ENCODE measurements at places on chromosomes 7 and 10. TPM values are rescaled to one million over a fixed set of nuclear protein-coding genes. Genes with fewer than 3 reads are reported as not detected.
A peak's percentile ranks its signal among the peaks of the same experiment; 100 is the strongest.

DNA sequence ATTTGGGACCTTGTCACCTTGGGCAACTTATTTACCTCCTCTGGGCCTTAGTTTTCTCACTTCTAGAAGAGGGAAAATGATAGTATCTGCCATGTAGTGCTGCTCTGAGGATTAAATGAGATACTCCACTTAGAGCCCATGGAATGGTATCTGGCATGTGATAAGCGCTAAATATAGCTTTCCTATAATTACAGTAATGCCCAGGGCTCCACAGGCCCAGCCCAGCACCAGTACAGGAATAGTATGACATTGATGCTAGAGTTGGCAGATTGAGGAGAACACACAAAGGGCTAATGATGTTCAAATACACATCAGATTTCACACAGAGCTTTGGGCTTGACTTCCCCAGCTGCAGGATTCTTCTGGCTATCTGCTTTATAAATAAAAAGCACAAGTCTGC is 34.9 kb downstream of the FAS start:
- no peak for DNase-seq

DNA sequence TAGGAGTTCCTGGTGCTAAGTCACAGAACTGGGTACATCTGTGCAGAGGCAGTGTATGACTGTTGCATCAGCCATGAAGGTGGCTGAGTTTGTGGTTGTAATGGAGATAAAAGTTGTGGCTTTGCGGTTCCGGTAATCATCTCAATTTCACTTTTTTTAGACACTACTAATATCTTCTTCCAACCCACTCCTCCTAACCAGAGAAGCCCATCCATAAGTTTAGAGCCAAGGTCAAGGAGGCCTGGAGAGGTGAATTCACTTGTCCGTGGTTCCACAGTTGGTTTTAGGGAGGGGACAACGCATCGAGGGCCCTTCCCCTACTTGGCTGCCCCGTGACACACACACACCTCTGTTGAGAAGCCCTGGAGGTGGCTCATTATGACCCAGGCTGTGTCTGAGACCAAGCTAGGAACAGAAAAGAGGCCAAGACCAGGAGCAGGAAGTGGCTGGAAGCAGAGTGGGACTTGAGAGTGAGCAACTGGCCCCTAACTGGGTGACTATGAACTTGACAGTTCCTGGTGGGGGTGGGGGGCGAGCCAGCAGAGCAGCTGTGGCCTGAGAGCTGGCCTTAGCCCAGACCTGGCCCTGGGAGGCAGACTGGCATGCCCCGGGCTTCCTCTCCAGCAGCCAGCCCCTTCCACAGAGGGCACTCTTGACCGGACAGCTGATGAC is 66.8 kb upstream of the COL13A1 start:
- no peak for DNase-seq

DNA sequence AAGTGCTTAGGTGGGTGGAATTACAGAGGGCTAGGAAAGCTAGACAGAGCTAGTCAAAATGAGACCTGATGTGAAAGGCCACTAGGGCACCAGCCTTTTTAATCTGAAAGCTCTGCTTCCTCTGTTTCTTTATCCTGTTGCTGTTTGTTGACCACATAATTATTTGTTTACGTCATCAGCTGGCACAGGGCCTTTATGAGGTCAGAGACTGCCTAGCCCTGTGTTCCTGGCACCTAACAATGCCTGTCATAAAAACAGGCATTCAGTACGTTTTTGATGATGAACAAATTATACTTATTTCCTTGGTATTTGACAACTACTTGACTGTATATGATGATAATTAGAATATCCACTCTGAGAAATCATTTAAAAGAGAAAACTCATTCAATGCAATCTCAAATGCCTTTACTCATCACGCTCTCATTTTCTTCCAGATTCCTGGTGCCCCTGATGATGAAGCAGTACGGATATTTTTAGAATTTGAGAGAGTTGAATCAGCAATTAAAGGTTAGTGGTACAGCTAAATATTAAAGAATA is 26.0 kb downstream of the RBM17 start:
- no peak for DNase-seq

- no peak for DNase-seq
Observed at GRCh38 chr10:99374526-99374925, 45.4 kb downstream of the CNNM1 start.

- no peak for DNase-seq
Observed at GRCh38 chr10:69864321-69864720, 62.6 kb downstream of the COL13A1 start.

DNA sequence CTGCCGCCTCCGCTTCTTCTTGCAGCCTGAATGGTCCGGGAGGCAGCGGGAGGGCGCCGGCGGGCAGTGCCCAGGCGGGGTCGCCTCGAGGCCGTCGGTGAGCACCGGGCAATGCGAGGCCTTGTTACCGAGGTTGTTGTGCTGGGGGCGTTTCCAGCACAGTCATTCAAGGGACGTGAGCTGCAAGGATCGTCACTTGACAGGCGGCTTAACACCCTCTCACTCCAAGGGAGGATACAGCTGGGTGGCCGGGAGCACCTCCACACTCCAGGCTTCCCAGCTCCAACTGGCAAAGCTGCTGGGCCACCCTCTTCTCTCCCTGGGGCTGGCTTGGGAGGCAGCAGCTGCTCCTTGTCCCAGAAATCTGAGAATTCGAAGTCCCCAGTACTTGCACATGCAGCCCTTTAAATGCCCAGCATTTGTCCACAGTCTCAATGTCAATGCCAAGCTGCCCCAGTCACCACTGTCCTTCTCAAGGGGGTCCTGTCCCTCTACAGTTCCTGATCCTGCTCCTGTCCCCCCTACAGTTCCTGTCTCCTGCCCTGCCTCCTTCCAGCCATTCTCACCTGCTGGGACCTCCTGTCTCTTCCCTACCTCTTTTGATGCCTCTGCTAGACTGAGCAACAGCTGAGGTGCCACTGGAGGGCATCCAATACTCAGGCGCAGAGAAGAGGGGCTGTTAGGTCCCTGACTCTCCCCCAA is 4.4 kb upstream of the HOXA11 start:
- DNase-seq = no peak

DNA sequence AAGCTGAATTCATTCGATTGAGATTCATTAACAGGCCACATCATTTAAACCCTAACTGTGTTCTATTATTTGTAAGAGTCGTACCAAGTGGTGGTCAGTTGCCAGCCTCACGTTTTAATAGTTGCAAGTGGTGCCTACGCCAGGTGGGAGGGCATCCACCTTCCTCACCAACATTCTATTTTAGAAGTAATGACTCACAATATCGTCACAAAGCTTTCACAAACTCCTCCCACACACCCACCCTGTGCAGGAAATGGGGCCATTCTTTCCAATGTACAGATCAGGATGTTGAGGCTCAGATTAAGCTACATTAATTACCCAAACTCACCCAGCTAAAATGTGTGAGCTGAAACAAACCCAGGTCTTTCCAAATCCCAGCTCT is 77.3 kb upstream of the SAMD8 start:
- no peak for DNase-seq

DNA sequence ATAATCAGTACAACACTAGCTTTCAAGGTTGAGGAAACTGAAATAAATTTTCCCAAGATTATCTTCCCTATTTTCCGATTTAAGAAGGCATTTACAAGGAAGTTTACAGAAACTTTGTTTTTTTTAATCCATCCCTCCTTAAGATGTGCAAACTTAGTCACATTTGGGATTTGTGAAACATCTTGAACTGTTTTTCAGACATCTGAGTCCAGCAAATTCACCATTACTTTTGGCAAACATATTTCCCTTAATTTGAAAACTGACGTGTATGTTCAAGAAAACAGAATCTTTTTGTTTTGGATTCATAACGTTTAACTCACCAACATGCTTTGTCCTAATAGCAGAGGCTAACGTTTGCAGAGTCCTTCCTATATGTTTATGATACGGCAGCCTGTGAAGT is 19.5 kb downstream of the GLI3 start:
- DNase-seq = no peak

GRCh38 chr7:88109612-88110011 is 110.2 kb downstream of the SRI start:
- DNase-seq = no peak

The MMP21 gene
- total RNA-seq = not detected

The HGF gene
- 2.3 TPM for total RNA-seq

- peak; percentile 80 for DNase-seq
Observed at GRCh38 chr7:5596046-5596895, 172.6 kb upstream of the TNRC18 start.

The NFE2L3 gene
- total RNA-seq = 0.99 TPM

DNA sequence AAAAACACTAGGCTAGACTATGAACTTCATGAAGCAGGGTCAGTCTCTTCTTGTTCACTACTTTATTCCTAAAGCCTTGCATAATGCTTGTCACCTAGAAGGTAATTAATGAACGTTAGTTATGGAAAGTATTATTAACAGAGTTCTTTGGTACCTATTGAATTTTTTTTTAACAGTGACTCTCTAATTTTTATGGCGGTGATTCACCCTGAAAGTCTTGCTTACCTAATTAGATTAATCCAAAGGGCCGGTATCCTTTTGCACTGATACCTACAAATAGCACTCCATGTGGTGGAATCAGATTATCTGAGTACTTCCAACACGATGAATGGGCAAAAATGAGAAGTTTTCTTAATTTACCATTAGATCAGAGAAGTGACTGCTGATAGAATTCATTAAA is 31.7 kb downstream of the STAM start:
- DNase-seq = no peak

DNA sequence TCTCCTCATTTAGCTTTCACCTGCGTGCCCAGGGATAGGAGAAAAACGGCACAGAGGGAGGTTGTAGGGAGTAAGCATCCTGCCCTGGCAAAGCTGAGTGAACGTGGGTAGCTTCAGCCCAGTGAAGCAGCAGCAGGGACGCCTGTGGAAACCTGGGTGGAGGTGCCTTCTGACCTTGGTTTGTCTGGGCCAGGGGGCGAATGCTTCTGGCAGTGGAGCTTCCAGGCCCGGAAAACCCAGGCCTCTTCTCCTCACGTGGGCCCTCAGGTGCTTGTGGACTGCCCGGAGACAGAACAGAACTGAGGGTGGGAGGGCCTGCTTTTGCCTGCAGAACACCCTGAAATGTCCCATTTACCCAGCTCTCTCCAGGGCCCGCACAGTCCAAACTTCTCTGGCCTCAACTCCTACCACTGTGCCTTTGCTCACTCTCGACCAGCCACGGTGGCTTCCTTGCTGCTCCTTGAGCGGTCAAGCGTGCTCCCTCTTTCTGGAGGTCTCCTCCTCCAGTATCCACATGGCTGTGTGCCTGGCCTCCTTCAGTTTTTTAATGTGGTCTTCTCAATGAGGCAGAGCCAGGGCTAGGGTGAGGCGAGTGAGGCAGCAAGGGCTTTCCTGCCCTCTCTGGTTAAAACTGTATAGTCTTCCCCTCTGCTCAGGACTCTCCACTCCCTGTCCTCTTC is 62.4 kb downstream of the TMEM209 start:
- no peak for DNase-seq

- no peak for DNase-seq
Observed at GRCh38 chr10:22334414-22335172, 10.7 kb upstream of the SPAG6 start.

GRCh38 chr10:47056247-47056510 is 145.0 kb downstream of the PTPN20 start:
- DNase-seq = no peak

The TET1 gene
- 2.2 TPM for total RNA-seq

GRCh38 chr10:72659694-72660093 is 32.2 kb upstream of the MCU start:
- DNase-seq = no peak

The TFR2 gene
- 0.25 TPM for total RNA-seq

DNA sequence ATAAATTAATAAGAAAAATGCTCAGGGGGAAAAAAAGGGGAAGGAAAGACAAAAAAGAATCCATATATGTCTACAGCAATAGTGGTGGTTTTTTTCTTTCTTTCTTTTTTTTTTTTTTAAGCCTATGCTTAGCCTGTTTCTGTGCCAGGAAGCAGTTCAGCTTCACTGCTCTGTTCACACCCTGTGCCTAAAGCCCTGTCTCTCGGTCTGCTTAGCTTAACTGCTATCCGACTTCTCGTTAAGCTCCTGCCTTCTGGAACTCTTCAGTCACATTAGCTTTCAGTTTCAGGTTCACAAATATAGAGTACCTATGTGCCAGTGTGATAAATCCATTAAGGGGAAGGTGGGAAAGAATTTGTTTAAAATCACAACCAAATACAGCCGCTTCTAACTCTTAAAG is 26.5 kb upstream of the NRG3 start:
- DNase-seq = no peak

GRCh38 chr7:818031-818699 is 14.1 kb upstream of the SUN1 start:
- no peak for DNase-seq

DNA sequence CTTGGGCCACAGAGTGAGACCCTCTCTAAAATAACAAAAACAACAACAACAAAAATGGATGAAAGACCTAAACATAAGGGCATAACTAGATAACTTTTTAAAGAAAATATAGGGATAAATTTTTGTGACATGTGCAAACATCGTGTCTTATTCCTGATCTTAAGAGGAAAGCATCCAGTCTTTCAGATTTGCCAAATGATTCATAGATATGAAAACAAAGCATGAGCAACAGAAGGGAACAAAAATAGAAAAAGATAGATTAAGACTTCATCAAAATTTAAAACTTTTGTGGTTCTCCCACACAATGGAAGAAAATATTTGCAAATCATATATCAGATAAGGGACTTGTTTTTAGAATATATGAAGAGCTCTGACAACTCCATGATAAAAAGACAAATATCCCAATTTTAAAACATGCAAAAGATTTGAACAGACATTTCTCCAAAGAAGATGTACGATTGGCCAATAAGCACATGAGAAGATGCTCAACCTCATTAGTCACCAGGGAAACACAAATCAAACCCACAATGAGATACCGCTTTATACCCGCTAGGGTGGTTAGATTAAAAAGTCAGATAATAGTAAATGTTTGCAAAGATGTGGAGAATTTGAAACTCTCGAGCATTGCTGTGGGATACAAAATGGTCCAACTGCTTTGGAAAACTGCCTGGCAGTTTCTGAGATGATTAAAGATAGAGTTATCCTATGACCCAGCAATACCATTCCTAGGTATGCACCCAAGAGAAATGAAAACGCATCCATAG is 20.3 kb downstream of the PPIF start:
- DNase-seq = no peak

DNA sequence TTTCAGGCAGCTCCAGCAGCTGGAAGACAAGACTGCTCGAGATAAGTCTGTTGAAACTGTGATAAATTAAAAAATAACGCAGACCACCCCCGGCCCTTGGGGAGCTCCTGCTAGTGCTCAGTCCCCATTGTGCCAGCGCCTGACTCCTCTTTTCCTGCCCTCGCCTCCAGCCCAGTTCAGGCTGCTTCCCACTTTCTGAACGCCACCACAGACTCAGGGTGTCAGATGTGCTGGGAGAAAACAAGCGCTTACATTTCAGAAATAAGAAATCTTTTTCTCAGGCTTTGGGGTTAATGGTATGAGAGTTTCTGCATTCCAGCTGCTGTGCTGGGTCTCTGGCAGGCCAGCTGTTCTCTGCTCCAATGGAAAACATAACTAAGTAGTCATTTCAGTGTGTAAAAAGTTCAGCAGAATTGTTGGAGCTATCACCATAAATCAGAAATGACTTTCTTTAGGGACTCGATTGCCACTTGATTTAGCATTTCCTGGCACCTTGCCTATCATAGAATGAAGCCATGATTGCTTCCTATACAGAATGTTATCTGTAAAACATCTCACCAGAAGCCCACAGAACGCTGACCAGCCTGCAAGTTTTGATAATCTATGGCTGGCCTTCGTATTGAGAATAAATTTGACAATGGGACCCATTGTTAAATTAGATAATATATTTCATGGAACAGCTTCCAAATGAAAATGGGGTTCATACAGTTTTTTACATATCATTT is 257.0 kb upstream of the ZNF32 start:
- peak; percentile 70 for DNase-seq

The PTF1A gene
- total RNA-seq = not detected

The PNLIPRP2 gene
- total RNA-seq = not detected

The SLC16A12 gene
- total RNA-seq = 2.0 TPM

The FXYD4 gene
- total RNA-seq = not detected

- DNase-seq = no peak
Observed at GRCh38 chr10:90222372-90222771, 521.0 kb downstream of the KIF20B start.
